ENCODE measurements at places on chromosomes 16 and 17. TPM values are rescaled to one million over a fixed set of nuclear protein-coding genes. Genes with fewer than 3 reads are reported as not detected.
A peak's percentile ranks its signal among the peaks of the same experiment; 100 is the strongest.

- no peak for DNase-seq
These were observed 109.5 kb downstream of the SALL1 start for GRCh38 chr16:51041546-51041945.

- peak; percentile 87 for DNase-seq
These were observed 112.1 kb downstream of the BANP start for GRCh38 chr16:88063211-88063773.

Gene BAIAP2
- 15.5 TPM for polyA plus RNA-seq

Gene BTBD17
- not detected for polyA plus RNA-seq

- DNase-seq, result peak; percentile 73
These were observed 7.5 kb downstream of the EIF1 start for GRCh38 chr17:41695954-41696757.

Gene CCDC154
- polyA plus RNA-seq, result 0.41 TPM

DNA sequence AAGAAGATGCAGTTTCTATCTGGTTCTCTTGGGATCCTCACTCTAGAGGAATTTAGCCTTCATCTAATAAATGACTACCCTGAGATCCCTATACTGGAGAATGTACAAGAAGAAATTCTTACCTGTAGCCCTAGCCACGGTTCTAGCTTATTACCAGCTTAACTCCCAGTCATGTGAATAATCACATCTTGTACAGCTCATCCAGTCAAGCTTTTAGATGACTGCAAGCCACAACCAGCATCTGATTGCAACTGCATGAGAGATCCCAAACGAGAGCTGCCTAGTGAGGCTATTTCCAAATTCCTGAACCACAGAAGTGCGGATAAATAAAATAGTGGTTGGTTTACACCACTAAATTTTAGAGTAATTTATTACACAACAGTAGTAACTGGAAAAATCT lies 196.0 kb upstream of the CPHXL start:
- DNase-seq, result no peak

Gene MT1H
- polyA plus RNA-seq, result not detected
